CD8-positive, alpha-beta T cell (primary cell): ENCODE measurements at places on chromosomes 2 and 18.

- no peak for DNase-seq
Measured at GRCh38 chr2:130393318-130393910, 37.6 kb downstream of the PTPN18 start.

DNA sequence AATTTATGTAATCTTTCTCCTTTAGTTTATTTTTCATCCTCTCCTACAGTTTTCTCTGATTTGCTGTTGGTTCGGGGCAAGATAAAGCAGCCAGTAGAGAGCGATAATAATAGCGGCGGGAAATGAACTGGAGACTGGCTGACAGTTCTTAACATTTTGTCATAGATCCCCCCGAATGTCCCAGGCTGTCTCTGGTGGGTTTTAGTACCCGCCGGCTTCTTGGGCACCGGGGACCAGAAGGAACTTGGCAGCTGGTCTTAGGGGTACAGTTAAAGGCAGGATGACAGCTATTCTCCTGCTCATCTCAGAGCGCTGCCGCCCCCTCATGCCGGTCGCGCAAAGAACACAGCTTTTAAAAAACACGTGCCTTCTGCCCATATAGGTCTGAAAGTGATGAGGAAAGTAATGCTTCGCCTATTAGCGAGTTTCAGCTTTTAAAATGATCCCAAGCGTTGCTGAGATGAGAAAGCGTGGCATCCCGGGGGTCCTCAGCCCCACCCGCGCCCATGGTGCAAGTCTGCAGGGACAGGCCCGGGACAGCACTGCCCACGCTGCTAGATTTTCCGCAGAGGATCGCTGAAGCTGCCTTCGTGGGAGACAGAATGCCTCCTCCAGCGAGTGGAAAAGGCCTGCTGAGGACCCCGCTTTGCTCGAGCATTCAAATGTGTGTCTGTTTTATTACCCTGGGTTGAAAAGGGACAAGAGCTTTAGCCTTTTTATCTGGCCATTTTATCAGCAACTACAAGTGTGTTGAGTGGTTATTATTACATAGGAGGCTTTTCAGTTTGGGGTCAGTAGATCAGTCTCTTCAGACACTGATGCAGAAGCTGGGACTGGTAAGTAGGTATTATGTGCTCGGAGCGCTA is 3.8 kb downstream of the ONECUT2 start:
- DNase-seq: no peak

- no peak for DNase-seq
Measured at GRCh38 chr2:4679391-4679790, 976.0 kb downstream of the DCDC2C start.

DNA sequence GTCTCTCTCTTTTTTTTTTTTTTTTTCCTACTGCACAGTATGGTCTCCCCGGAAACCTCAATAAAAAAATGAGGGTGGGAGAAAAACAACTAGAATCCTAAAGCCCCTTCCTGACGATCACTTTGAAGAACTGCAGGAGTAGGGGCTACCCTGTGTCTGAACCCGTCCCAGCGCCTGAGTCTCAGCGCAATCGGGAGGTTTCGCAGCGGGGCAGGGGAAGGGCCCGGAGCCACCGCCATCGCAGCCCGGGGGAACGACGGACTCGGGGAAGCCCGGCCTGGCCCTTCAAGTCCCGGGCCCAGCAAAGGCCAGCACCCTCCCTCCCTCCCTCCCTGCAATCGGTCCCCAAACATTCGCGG is 411 bp downstream of the NARS1 start:
- no peak for DNase-seq

GRCh38 chr2:203261326-203262159 is 22.7 kb downstream of the CYP20A1 start:
- DNase-seq: no peak

- DNase-seq: no peak
Measured at GRCh38 chr2:95760806-95761525, 169.2 kb downstream of the TRIM43 start.

GRCh38 chr2:20451341-20451740 is 4.5 kb downstream of the RHOB start:
- DNase-seq: no peak
